ENCODE measurements at places on chromosomes 3 and 15.

DNA sequence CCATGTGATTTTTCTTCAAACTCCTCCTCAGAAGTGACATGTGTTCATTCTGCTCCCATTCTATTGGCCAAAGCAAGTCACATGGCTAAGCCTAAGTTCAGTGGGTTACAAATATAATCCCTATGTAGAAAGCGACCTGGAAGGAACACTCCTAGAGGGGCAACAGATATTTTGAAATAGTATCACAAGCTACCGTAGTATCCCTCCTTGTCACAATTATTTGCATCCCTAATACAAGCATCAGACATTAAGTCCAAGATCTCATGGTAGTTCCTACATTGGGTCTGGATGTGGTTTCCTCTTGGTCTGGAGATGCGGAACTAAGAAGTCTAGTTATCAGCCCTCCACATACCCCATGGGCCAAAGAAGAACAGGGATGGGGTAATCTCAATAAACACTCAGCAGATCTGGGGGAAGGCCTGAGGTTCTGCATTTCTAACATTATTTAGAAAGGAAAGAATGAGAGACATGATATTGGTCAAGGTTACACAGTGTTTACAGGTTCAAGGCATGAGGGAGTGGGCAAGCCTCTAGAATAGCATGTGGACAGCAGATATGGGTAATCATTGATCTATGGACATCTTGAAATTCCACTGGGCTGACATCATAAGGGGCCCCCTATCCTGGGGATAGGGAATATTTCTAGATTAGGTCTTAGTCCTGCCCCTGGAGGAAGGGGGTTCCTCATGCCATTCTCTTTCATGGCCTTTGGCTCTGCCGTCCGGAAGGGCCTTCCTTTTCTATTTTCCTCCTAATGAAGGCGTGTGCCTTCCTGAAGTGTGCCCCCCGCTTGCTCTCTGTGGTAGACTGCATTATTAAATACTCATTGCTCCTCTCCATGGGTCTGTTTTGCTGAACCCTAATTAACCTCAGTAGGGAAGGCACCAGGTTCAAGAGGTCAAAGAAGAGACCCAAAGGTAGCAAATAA is 17.8 kb upstream of the ABHD2 start:
- no peak for DNase-seq

GRCh38 chr3:189673535-189673934 is 42.3 kb downstream of the TP63 start:
- DNase-seq, result no peak

DNA sequence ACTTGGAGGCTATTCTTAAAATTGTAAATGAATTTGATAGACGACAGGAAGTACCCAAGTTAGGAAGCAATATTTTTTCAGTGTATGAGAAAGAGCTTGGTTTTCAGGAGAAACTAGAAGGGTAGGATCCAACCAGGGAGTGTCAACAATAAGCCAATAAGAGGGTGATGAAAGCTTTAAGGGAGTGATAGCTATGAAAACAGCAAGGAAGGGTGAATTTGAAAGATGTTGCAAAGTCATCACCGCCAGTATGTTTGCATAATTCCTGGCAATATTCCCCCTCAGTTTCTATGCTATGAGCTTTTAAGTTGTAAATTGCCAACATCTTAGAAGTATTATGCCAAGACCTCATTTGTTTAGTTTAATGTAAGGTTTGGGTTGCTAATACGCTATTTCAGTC is 11.8 kb upstream of the CSTA start:
- no peak for DNase-seq

DNA sequence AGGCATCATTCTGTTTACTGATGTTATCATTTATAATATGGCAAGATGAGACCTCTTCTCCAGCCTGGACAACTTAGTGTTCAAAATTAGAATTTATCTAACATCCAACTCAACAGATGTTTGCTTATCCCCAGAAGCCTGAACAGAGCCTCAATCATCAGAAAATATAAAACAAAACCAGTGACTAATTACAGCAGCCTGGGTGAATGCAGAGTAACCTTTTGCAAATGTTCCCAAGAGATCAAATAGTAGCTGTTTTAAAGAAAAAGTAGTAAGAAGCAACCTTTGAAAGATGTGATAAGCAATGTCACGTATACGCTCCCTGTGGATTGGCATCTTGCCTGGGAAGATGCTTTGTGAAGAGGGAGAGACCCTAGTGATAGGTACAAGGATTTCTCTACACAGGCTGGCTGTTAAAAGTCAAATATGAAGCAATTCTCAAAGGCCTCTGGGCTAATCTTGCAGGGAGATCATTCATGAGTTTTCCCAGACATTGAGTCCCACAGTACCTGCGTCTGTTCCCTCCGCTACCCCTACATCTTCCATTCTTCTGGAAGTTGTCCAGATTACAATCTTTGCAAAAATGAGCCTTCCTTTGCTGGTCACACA is 39.3 kb upstream of the PRICKLE2 start:
- no peak for DNase-seq

GRCh38 chr3:69767571-69767970 is 28.3 kb downstream of the MITF start:
- no peak for DNase-seq
